Iris pigment epithelial cell (primary cell): ENCODE measurements at places on chromosomes 16 and 17.

DNA sequence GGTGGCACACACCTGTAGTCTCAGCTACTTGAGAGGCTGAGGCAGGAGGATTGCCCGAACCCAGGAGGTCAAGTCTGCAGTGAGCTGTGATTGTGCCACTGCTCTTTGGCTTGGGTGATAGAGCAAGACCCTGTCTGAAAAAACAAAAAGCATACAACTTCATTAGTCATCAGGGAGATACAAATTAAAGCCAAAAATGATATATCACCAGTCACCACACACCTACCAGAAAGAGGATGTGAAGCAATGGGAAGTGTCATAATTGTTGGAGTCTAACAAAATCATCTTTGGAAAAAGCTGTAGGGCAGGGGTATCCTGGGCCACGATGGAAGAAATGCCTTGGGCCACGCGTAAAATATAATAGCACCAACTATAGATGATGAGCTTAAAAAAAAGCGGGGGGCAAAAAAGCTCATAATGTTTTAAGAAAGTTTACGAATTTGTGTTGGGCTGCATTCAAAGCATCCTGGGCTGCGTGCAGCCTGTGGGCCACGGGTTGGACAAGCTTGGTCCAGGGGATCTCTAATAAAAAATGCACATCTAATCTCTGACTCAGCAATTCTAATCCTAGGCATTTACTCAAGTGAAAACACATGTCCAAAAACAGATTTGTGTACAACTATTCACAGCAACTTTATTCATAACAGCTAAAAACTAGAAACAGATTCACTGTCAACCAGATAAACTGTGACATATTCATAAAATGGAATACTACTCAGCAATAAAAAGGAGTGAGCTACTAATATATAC, 65.9 kb downstream of the HIC1 start:
- peak; percentile 88 for DNase-seq

DNA sequence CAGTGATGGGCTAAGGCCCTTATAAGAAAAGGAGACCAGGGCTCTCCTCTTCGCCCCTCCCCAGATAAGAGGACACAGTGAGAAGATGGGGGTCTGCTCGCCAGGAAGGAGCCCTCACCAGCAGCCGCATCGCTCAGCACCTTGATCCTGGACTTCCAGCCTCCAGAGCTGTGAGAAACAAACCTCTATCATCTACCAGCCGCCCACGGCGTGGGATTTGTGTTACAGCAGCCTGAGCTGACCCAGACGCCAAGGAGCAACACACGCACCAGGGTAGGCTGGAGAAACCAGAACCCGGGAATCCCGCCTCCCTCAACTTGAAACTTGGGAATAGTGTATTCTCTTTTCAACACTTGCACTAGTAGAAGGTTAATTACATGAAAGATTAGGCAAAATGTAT, 4.2 kb upstream of the ZG16B start:
- DNase-seq, result no peak

- DNase-seq, result no peak
These were observed 31.8 kb upstream of the DYNLL2 start for GRCh38 chr17:58051468-58051867.

GRCh38 chr17:35064516-35065215, 1.2 kb upstream of the RFFL start:
- no peak for DNase-seq

- peak; percentile 92 for DNase-seq
These were observed 5.6 kb upstream of the MTSS2 start for GRCh38 chr16:70691223-70692129.

- DNase-seq, result no peak
These were observed 36.1 kb upstream of the FASN start for GRCh38 chr17:82134101-82134500.

DNA sequence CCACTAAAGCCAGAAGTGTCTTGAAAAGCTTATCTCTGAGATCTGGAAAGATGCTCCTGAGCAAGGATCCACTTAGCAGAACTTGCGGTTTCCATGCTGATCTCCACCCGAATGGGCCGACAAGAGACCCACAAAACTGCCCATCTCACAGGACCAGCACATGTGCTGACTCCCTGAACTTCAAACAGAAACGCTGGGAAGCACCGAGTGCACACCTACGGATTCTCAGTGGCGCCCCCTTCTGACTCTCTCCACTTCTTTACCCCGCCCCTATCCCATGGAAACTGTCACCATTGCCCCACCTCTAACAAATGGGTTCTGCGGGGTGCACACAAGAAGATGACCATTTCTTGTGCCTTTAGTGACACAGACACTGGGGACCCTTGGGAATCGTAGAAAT, 21.4 kb downstream of the CDRT4 start:
- DNase-seq, result no peak

DNA sequence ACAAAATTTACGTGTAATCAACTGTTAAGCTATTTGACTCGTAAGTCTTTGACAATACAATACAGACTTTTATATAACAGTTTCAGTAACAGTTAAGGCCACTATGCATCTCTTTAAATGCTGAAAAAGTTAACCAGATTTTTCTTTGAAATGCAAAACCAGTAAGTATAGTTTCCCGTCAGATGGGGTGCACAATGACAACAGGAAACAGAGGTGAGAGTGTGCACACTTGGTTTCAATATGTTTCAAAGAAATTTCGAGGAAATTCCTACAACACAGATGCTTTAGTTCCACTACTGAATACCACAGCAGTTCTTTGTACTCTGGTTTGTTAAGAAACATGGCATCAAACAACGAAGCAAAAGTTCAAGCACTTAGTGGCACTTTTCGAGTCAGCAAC, 48.4 kb downstream of the RNF157 start:
- DNase-seq, result no peak

DNA sequence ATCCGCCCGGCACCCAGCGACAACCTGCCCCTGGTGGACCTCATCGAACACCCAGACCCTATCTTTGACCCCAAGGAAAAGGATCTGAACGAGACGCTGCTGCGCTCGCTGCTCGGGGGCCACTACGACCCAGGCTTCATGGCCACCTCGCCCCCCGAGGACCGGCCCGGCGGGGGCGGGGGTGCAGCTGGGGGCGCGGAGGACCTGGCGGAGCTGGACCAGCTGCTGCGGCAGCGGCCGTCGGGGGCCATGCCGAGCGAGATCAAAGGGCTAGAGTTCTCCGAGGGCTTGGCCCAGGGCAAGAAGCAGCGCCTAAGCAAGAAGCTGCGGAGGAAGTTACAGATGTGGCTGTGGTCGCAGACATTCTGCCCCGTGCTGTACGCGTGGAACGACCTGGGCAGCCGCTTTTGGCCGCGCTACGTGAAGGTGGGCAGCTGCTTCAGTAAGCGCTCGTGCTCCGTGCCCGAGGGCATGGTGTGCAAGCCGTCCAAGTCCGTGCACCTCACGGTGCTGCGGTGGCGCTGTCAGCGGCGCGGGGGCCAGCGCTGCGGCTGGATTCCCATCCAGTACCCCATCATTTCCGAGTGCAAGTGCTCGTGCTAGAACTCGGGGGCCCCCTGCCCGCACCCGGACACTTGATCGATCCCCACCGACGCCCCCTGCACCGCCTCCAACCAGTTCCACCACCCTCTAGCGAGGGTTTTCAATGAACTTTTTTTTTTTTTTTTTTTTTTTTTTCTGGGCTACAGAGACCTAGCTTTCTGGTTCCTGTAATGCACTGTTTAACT, 1.0 kb downstream of the NOG start:
- DNase-seq, result peak; percentile 26

- DNase-seq, result no peak
These were observed 150.6 kb downstream of the RPTOR start for GRCh38 chr17:80694992-80695912.

- no peak for DNase-seq
These were observed 3.9 kb upstream of the B3GNT9 start for GRCh38 chr16:67154578-67155294.

DNA sequence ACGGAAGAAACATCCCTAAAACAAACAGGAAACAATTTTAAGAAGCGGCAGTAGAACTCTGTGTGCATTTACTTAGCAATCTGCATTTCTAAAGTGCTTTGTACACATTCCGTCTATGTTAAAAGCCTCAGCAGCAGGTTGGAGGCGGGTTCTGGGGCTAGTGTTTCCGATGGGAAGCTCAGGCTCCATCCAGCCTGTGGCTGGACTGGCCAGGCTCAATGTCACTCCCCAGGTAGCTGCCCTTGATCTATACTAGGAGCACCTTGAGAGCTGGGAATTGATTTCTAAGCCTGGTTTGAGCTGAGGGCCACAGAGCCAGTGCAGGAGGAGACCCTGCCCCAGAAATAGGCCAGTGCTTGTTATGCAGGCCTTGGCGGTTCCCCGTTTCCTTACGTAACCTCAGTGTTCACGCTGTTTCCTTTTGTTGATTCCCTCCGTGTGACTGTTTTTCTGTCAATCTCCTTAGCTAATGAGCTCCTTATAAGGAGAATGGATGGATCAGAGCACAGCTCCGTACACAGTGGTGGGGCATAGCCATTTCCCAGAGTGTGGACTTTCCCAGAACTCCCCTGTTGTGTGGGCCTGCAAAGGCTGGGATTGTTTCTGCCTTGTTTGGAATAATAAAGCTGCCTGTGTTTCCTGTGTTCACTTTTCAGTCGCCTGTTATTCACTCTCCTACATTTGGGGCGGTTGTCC, 21.4 kb downstream of the ADORA2B start:
- peak; percentile 70 for DNase-seq

DNA sequence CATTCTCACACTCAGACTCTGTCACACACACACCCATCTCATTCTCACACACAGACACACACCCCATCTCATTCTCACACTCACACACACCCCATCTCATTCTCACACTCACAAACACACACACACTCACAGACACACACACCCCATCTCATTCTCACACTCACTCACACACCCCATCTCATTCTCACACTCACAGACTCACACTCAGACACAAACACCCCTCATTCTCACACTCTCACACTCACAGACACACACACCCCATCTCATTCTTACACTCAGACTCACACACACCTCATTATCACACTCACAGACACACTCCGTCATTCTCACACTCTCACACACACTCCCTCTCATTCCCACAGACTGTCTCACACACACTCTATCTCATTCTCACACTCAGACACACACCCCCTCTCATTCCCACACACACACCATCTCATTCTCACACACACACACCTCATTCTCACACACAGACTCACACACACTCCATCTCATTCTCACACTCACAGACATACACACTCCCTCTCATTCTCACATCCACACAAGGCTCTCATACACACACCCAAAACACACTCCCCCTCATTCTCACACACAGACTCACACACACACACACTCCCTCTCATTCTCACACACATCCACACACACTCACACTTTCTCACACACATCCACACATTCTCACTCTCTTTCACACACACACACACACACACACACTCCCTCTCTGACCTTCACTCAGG, 2.9 kb downstream of the ASGR1 start:
- no peak for DNase-seq

GRCh38 chr17:17172990-17173389, 33.1 kb downstream of the PLD6 start:
- no peak for DNase-seq

DNA sequence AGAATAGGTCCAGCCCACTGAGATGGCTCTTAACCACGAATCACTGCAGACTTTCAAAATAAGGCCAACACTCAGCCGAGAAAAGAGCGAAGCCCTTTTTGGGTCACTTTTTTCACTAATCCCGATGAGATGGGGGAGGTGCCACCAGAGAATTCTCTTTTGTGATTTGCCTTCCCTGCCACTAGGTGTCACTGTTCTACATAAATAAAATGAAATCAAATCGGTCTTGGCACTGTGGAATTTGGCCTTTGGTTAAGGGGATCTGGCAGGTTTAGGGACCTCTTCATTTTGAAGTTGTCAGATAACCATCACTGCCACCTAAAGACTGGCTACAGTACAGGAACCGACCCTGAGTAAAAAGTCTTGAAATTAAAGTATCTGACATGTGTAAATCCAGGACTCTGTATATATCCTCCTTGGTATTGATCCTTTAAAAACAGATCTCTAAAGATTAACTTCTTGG, 147.0 kb downstream of the HS3ST4 start:
- DNase-seq, result peak; percentile 45

DNA sequence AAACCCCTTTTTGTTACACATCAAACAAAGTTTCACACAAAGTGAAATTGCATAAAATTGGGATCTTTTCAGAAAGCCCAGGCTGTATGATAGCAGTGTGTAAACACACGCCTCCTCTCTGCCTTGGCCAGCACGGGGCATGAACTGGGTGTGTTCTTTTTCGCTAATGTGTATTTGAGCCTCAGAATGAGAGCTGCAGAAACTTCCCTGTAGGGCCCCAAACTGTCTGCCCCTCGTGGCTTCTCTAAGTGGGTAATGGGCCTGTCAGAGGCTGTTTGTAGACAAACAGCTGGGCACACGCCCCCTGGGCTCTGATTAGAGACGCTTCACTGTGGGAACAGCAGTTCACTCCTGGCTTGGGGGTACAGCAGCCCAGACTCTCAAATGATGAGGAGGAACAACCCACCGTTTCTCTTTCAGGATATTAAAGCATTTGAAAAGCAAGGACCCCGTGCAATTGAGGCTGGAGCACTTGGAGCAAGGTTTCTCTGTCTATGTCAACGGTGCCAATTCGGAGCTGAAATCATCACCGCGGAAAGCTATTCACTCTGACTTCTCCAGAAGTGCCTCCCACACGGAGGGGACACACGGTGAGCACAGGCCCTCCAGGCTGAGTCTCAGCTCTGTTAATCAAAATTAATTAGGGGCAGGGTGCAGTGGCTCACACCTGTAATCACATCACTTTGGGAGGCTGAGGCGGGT, 78.4 kb downstream of the KATNIP start:
- no peak for DNase-seq

GRCh38 chr16:2280981-2281542, 13.1 kb upstream of the RNPS1 start:
- DNase-seq, result no peak

DNA sequence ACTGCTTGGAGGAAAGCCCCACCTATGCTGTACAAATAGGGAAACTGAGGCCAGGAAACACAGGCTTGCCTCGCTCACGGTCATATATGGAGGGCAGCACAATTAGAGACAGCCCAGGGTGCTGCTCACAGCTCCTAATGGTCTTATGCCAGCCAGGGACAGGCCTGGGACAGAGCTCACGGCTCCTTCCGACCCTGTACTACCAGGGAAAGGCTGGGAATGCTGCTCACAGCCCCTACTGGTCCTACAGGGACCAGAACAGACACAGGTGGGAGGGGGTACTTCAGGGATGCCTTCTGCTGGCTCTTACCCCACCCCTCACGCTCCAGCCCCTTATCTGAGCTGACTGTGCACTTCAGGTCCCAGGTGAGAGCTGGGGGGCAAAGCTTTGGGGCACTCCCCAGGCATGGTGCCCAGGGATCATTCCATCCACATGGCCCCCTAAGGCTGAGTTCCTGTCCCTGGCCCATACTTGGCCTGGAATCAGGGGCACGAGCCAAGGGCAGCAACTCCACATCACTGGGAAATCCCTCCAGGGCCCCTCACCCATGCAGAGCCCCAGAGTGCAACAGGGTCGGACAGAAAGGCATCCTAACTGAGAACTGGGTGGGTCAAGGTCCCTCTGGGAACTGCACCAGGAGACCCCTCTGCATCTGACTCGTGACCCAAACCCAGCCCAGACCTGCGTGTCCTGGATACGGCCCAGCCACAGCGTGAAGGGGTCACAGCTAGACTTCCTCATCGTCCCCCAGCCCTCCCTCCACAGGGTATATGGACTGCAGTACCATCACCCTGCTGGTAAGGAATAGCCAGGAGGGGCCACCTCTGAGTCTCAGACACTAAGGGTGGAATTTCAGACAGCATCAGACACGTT, 5.9 kb downstream of the RHBDF1 start:
- no peak for DNase-seq

- DNase-seq, result no peak
These were observed 3.1 kb downstream of the MFAP4 start for GRCh38 chr17:19383681-19384470.

GRCh38 chr16:17784073-17784472, 313.3 kb upstream of the XYLT1 start:
- peak; percentile 3 for DNase-seq
